ENCODE measurements at places on chromosomes 7 and 10.

DNA sequence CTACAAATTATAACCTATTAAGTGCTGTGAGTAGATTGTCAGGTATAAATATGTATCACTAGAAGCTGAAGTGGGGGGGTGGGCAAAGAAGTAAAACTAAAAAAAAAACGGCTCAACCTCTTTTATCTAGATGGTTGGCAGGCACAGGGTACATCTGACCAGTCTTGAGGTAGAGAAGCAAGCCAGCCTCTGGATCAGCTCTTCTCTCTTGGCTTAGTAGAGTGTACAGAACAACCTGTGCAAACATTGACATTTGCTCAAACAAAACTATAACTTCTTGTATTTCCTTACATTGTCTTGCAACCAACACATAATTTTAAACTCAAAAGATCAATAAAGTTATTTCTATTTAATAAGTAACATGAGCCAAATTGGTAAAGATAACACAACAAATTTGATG lies 25.6 kb downstream of the DNA2 start:
- no peak for DNase-seq

DNA sequence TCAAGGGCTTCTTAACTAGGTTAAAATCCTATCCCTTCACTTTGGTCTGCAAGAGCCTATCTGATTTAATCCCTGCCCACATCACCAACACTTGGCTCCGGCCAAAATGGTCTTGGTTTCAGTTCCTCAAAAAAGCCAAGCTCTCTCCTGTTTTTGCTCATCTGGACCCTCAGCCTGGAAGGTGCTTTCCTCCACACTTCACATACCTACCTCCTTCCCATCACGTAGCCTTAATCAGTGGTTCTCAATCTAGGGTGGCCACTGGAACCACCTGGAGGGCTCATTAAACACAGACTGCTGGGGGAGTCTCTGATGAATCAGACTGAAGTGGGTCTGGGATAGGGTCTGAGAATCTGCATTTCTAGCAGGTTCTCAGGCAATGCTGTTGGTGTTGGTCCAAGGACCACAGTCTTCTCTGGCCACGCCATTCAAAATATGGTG lies 227.0 kb upstream of the AOAH start:
- DNase-seq: no peak

- DNase-seq: no peak
Measured at GRCh38 chr10:102975483-102976379, 57.6 kb downstream of the CNNM2 start.

GRCh38 chr7:14023838-14024237 lies 34.4 kb upstream of the ETV1 start:
- no peak for DNase-seq

DNA sequence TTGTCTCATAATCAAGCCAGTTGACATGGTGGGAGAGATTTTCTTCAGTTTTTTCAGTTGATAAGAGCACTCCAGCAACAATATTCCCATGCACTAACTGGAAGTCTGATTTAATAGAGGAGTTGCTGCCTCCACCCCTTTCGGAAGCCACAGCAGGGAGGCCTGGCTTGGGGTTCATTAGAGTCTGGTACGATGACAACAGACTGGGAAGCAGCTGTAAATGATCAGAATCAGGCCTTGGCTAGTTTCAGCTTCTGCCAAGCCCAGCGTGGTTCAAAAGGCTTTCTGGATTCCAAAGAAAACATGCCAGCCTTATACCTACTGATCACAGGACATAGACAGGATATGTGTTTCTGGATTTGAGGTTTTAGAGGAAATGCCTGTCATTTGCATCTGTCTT lies 274.0 kb downstream of the CSTF2T start:
- no peak for DNase-seq

DNA sequence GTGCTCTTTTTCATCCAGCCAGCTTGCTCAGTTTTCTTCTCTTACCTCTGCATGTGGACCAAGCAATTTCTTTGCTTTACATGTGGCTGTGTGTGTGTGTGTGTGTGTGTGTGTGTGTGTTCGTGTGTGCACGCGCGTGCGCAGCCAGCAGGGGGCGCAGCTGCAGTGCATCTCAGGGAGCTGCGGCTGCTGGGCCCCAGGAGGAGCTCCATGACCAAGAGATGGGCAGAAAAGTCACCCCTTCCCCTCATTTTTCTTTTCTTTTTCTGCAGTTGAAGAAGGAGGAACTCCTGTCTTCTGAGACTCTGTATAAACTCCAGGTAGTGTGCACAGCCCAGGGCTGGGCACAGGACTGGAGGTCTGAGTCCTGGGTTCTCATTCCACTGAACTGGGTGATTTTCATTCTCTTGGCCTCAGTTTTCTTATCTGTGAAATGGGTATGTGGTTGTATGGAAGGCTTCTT lies 41.8 kb downstream of the BLNK start:
- peak; percentile 79 for DNase-seq

GRCh38 chr7:31408140-31408729 lies 67.7 kb upstream of the NEUROD6 start:
- DNase-seq: no peak

DNA sequence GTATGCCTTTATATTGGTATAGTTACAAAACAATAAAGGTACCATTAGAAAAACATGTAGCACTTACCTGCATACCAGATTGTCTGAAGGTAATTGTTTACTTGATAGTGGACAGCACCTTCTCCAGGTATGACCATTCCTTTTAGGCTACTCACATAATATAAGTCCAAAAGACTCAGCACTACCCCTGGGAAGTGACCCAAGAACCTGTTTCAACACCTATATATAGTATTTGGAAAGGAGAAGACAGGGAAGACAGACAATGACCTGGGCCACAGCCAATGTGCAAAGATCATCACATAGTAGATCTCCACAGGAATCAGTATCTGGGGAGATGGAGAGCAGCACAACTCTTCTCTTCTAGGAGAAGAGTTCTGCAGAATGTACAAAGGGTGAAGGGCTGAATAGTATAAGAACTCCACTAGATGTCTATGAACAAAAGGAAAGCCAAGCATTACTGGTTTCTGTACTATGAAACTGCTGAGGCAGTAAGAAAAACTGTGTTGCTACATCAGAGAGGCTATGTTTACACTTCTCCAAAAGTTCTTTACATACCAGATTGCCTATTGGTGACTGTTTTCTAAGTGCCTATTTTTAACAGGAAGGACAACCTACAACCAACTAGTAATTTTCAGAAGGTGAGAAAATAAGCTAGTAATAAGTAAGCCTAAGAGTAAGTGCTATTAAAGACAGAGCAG lies 159.2 kb downstream of the BTAF1 start:
- DNase-seq: no peak

Measured in T-cell (primary cell).